ENCODE measurements at places on chromosomes 6 and 20.

- peak; percentile 39 for DNase-seq
Observed at GRCh38 chr20:38290829-38291814, 12.8 kb upstream of the BPI start.

- DNase-seq = no peak
Observed at GRCh38 chr6:139582956-139583355, 208.5 kb upstream of the CITED2 start.

GRCh38 chr6:136184738-136185137 is 65.4 kb downstream of the MTFR2 start:
- DNase-seq = no peak

DNA sequence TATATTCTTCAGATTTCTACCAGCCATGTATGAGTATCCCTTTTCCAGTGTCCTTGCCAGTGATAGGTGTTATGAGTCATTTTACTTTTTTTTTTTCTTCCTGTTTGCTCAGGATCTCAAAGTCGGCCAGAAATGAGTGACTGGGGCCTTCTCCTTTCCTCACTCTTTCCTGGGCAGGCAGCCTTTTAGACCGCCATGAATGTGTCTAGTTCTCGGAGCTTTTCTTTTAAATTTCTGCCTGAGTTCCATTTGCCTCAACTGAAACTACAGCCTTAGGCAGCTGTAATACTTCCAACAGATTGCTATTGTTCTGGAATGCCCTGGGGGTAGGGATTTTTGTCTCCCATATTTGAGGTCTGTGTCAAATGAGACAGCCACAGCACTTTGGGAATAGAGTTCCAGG is 83.7 kb downstream of the STXBP5 start:
- no peak for DNase-seq

DNA sequence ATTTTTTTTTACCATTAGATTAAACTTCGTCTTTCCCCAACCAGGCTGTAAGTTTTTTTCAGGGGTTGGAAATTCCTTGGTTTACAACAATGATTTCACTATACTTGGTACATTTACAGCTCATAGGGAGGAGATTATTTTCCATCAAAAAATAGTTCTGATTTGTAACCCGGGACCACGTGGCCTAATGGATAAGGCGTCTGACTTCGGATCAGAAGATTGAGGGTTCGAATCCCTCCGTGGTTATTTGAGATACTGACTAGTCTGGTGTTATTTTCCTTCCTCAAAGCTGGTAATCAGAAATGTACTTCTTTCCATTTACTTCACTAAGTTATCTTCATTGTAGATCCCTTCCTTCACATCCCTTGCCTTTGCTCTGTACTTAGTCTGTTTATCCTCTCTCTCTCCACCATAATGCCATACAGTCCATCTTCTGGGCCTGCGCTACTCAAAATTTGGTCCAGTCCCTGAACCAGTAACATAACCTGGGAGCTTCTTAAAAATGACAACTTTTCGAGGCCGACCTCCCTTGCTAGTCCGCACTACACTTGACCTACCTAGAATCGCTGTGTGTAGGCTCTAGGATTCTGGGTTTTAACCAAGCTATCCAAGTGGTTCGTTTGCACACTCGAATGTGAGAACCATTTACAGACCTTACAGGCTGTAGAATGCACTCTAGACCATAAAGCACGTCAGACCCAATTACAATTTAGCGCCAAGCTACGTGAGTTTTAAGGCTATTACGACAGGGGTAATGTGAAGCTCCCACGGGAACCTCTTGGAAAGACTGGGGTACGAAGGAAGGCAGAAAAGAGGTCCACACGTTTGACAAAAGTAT is 42.1 kb upstream of the BTN3A2 start:
- DNase-seq = peak; percentile 69

- DNase-seq = no peak
Observed at GRCh38 chr20:63898882-63899558, 4.1 kb downstream of the DNAJC5 start.

- DNase-seq = no peak
Observed at GRCh38 chr20:7490288-7490687, 450.0 kb downstream of the HAO1 start.
